ENCODE measurements at places on chromosomes 1 and 21. TPM values are rescaled to one million over a fixed set of nuclear protein-coding genes. Genes with fewer than 3 reads are reported as not detected.

- DNase-seq, result no peak
These were observed 28.9 kb downstream of the LDLRAD2 start for GRCh38 chr1:21840981-21841380.

- no peak for DNase-seq
These were observed 392.6 kb upstream of the DEPDC1 start for GRCh38 chr1:68889471-68889870.

GRCh38 chr1:185739967-185740366 lies 5.8 kb downstream of the HMCN1 start:
- DNase-seq, result no peak

The ZNF683 gene
- not detected for total RNA-seq

GRCh38 chr1:226526801-226527595 lies 21.6 kb upstream of the STUM start:
- DNase-seq, result no peak

DNA sequence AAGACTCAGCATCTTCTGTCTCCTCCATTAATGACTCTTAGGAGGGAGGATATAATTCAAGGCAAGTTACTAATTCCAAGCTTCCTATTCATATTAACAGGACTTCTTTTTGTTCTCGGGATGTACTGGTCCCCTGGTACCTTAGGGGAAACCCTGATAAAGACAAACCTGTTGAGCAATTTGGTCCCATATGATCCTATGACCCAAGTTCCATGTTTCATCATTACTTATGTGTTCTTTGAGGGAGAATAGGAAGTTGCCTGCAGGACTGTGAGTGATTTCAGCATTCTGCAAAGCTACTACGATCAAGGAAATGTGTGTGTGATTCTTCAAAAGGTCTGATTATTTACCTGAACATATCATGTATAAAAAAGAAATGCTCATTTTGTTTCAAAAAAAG lies 5.8 kb upstream of the FMO3 start:
- no peak for DNase-seq

Measured in activated CD4-positive, alpha-beta T cell treated with anti-CD3 and anti-CD28 coated beads for 36 hours (primary cell).